ENCODE measurements at places on chromosomes 1 and 21. TPM values are rescaled to one million over a fixed set of nuclear protein-coding genes. Genes with fewer than 3 reads are reported as not detected.

The GSTM1 gene
- total RNA-seq: not detected

GRCh38 chr1:94045465-94046056 lies 75.4 kb downstream of the ABCA4 start:
- no peak overlapping the region for H3K27ac ChIP-seq
- no peaks in the 10 kb centered on the region for H3K36me3 ChIP-seq
- no peaks in the 10 kb centered on the region for H3K27me3 ChIP-seq
- DNase-seq: peak; percentile 94
- H3K4me3 ChIP-seq: no peak overlapping the region

The SPRR2A gene
- not detected for total RNA-seq

GRCh38 chr1:145843031-145843430 lies 2.4 kb upstream of the NUDT17 start:
- peaks cover 5% of the 10 kb centered on the region for H3K4me1 ChIP-seq
- no peak overlapping the region for H3K27ac ChIP-seq
- peaks cover 40% of the 10 kb centered on the region for H3K36me3 ChIP-seq
- no peaks in the 10 kb centered on the region for H3K27me3 ChIP-seq
